ENCODE measurements at places on chromosomes 16 and 17. TPM values are rescaled to one million over a fixed set of nuclear protein-coding genes. Genes with fewer than 3 reads are reported as not detected.

Gene CD7
- total RNA-seq, result not detected

GRCh38 chr17:70298929-70299531 is 129.7 kb downstream of the KCNJ2 start:
- DNase-seq, result no peak

- no peak for DNase-seq
Measured at GRCh38 chr16:86133847-86134375, 234.9 kb downstream of the IRF8 start.

- no peak for DNase-seq
Measured at GRCh38 chr17:7141824-7142223, 27.2 kb upstream of the ASGR2 start.

GRCh38 chr17:67171560-67171959 is 73.4 kb downstream of the HELZ start:
- DNase-seq, result no peak

- no peak for DNase-seq
Measured at GRCh38 chr17:9232155-9232475, 210.8 kb downstream of the NTN1 start.

- no peak for DNase-seq
Measured at GRCh38 chr17:3657874-3658783, 10.2 kb downstream of the TAX1BP3 start.
